Fibroblast of skin of back (primary cell): ENCODE measurements at places on chromosomes 3 and 15.
A peak's percentile ranks its signal among the peaks of the same experiment; 100 is the strongest.

DNA sequence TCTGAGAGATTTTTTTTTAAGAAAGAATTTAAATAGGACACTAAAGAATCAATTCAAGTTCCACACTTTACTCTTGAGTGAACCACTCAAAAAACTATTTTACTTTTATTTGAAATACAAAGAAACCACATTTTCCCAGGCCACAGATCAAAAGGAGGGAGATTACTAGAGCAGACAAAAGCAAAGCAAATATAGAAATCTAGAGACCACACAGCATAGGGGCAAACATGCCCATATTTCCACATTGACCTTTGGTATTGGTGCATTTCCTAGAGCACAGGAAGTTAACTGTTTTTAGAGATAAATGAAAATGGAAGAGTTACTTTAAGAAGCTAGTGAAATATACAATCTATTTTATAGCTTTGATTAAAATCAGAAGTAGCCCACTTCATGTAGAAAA is 27.5 kb upstream of the ZCWPW2 start:
- DNase-seq = no peak

GRCh38 chr3:60304112-60304511 is 947.1 kb downstream of the FHIT start:
- peak; percentile 66 for DNase-seq

DNA sequence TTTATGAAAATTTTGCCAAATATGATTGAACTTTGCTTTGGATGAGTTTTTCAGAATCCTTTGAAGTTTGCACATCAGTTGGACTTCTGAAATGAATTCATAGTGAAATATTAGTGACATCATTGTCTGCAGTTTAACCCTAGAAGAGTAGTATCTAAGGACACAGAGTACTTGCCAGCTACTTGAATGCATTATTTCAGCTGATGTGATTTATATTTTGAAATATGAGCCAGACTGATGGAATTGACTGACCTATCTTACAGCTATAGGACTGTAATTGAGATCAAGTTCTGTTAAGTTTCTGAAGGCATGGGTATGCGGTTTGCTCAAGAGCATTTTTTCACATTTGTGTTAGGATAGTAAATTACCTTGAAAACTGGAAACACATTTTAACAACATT is 51.2 kb downstream of the LYSMD4 start:
- peak; percentile 14 for DNase-seq

DNA sequence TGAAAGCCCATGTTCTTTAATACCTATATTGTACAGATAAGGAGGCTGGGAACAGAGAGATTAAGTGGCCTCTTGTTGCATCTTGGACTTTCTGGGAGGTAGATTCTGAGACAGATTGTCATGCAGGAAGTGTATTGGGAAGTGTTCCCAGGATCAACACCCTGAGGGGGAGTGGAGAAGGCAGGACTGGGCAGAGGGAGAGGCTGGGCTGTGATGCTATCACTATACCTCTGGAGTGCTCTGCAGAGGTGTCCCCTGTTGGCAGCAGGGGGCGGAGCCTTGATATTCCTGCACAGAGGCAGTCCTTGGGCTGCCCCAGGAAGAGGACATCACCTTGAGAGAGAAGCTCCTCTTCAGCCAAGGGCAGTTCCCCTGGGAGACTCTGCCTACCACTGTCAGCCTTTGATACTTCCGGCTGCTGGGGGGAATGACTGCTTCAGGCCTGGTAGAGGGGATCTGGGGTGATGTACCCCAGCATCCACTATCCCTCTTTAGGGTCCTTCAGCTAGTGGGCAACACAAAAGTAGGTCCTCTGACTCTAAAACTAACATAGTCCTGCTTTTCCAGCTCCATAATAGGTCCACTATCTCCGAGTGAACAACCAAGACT is 97.4 kb upstream of the RNU6-1 start:
- peak; percentile 27 for DNase-seq

DNA sequence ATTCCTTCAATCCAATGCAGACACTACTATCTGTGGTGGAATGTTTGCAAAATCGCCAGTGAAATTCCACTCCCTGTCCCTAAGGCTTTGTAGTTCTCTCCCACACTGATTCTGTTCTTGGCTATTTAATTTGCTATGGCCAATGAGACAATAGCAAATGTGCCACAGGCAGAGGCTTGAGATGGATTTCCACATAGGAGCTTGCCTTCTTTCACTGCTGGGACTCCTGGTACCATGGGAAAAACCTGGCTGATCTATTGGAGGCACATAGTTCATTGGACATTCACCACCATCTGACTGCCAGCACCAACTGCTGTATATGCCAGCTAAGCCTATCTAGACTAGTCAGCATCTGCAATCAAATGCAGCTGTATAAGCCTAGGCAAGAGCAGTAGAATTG is 103.8 kb downstream of the NR1D2 start:
- peak; percentile 39 for DNase-seq

GRCh38 chr3:59953104-59953503 is 903.3 kb upstream of the CFAP20DC start:
- no peak for DNase-seq

- DNase-seq = peak; percentile 34
Measured at GRCh38 chr3:107943786-107944523, 146.9 kb downstream of the CD47 start.

GRCh38 chr3:170360916-170361315 is 3.4 kb downstream of the SKIL start:
- no peak for DNase-seq

DNA sequence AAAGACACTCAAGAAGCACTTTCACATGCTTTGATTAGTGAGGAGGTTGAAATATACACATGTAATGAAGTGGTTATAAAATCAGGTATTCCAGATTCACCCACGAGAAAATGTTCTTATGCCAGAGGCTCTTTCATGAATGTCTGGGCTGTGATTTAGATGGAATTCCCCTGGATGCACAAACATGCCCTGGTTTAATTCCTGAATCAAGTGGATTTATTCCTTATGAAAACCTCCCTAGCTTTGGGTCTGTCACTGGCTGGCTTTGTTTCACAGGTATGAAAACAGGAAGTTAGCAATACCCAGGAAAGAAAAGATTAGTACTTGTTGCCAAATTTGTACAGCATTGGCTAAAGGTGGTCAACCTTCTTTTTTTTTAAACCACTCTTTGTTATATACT is 1123.0 kb downstream of the ROBO1 start:
- DNase-seq = no peak

GRCh38 chr3:184448321-184449160 is 68.7 kb downstream of the CHRD start:
- peak; percentile 61 for DNase-seq

- no peak for DNase-seq
Measured at GRCh38 chr3:76551739-76552138, 488.2 kb upstream of the ROBO2 start.

DNA sequence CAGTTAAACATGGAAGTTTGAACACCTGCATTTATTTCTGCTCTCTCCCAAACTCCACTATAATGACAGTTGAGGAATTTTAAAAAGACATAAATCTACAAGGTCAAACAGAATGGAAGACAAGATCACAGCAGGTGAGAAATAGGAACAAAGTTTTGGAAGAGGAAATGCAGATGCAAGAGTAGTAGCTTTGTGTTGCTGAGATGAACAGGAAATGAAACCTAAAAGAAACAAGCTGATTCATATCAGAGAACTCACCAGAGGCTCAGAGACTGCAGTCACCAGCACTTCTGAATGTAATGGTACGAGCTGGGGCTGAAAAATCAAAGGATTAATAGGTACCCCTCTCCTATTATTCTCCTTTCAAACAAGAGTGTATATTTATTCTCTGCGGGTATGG is 459.9 kb downstream of the RAP2B start:
- DNase-seq = no peak

DNA sequence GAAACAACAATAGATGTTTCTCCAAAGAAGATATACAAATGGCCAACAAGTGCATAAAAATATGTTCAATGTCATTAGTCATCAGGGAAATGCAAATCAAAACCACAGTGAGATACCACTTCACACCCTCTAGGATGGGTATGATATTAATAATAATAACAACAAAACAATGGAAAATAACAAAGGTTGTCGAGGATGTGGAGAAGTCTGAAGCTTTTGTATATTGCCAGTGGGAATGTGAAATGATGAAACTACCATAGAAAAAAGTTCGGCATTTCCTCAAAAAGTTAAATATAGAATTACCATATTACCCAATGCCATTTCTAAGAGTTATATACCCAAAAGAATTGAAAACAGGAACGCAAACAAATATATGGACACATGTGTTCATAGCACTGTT is 10.8 kb downstream of the BHLHE40 start:
- DNase-seq = peak; percentile 27

GRCh38 chr3:23752126-23752525 is 53.6 kb upstream of the UBE2E1 start:
- DNase-seq = peak; percentile 13

- no peak for DNase-seq
Measured at GRCh38 chr3:8001712-8002111, 499.9 kb upstream of the LMCD1 start.

GRCh38 chr3:58518291-58518789 is 18.6 kb downstream of the ACOX2 start:
- DNase-seq = no peak

- DNase-seq = no peak
Measured at GRCh38 chr3:132549169-132549568, 47.9 kb upstream of the ACKR4 start.

DNA sequence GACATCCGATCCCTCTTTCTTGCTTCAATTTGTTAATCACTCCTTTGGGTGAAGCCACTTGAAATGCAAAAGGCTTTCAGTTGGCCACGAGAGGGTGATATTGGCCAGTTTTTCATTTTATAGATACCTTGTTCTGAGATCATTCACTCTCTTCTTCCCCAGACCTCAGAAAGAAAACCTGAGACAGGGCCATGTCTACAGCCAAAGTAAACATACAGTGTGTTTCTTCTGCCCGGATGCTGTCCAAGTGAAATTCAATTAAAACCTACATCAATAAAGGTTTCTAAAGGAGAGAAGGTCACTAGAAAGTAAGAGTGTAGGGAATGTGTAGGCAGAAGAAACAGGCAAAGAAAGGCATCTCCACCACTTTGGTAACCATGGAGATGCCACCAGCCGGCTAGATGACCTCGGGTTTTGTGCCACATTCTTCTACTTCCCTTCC is 39.5 kb upstream of the FMN1 start:
- peak; percentile 54 for DNase-seq

DNA sequence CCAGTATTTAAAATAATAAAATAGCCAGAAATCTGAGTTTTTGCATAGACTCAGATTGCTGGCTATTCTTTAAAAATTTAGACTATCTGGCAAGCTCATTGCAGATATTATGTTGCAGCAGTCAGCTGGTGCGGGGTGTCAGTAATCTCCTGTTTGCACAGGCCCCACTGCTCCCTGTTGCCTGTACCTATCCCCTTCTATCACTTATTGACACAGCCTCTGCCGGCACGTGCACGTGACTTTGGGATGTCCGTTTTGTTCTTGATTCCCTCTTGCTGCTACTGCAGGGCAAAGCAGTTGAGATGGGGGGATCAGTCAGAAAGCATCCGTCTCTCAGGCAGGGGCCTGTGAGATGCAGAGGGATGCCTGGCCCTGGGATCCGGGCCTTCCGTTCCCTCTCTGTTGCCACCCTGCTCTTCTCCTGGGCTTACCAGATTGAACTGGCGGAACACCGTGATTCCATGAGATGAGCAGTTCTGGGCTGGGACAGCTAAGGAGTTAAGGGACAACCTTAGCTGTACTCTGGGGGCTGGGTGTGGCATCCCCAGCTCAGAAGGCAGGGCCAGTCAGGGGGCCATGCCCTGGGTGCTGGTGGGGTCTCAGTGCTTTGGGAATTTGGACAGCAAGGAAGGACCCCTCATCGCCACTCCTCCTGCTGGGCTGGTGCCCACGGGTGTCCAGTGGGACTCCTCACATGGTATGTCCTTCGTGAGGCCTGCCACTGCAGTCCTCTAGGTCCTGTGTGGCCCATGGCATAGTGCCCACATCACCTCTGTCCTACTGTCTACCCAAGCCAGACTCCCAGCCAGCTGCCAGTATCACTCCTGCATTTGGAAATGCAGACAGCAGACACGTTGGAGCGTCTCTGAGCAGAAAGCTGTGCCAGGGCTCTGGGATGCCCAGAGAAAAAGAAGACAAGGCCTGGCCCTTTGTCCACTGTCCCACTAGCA is 11.8 kb downstream of the MRAS start:
- DNase-seq = no peak

DNA sequence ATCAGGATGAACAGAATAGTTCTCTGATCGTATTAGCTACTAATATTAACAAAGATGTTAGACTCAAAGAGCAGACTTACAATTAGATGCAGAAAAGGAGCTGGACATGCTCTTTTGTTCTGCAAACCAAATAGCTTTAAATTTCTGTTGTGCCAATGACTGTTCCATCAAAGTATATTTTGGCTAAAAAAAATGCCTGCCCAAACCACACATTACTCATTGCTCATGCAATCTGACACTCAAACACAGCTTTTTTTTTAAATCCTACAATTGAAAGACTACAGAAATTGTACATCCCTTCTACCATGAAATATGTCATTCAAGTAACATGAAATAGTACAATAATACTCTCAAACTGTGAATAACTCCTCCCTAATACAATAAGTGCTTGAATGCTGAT is 48.6 kb downstream of the SHOX2 start:
- DNase-seq = peak; percentile 52

- DNase-seq = no peak
Measured at GRCh38 chr3:124425972-124426371, 304.3 kb upstream of the UMPS start.

- no peak for DNase-seq
Measured at GRCh38 chr3:103410231-103410630, 975.4 kb downstream of the ZPLD1 start.

GRCh38 chr3:126287536-126288241 is 69.5 kb downstream of the KLF15 start:
- peak; percentile 73 for DNase-seq

DNA sequence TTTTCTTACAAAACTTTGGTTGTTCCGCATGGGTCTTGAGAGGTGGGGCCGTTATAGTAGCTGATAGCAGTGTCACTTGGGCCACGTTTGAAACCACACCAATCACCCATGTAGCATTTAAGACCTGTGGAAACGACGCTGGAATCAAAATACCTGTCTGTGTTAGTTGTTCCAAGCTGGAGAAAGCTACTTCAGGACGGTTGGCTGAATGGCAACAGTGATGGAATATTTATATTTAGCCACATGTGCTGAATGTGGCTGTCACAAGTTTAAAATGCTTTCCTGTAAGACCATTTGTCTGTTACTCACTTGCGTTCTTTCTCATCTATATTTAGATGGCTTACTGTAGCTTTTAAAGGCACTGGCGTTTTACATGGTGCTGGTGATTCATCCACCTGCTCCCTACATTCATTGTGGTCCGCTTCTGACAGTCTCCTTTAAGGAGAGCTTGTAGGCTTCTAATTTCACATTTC is 1.4 kb downstream of the DNAJA4 start:
- DNase-seq = peak; percentile 55

- peak; percentile 88 for DNase-seq
Measured at GRCh38 chr15:100341750-100342560, at the start of gene ADAMTS17. Gene ADAMTS17 (minus strand): TSS chr15:100341975. CDS start chr15:100341899, 76 bp downstream.

DNA sequence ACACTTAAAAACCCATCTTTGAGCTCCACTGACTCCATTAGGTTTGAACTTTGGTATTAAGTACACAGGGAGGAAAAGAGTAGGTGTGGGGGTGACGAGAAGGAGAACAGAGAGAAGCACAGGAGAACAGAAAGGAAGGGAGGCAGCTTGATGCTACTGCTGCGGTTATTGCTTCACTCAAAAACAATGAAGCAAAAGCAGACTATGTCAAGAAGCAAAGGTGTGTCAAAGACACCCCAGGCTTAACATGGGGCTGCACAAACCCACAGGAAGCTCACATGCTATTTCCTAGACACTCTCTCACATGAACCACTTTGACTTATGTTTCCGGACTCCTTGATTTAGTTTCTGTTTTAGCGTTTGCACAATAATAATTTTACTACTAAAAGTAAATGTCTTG is 961.0 kb upstream of the CFAP20DC start:
- DNase-seq = no peak

GRCh38 chr3:62622553-62623174 is 249.3 kb upstream of the FEZF2 start:
- peak; percentile 60 for DNase-seq
